Activated T-cell treated with anti-CD3 and anti-CD28 coated beads, Interleukin-2, amount 50 U/mL, for 4 hours (primary cell): ENCODE measurements at places on chromosomes 1 and 21. TPM values are rescaled to one million over a fixed set of nuclear protein-coding genes. Genes with fewer than 3 reads are reported as not detected.

GRCh38 chr1:5756434-5757186, 235.6 kb downstream of the NPHP4 start:
- DNase-seq, result no peak

DNA sequence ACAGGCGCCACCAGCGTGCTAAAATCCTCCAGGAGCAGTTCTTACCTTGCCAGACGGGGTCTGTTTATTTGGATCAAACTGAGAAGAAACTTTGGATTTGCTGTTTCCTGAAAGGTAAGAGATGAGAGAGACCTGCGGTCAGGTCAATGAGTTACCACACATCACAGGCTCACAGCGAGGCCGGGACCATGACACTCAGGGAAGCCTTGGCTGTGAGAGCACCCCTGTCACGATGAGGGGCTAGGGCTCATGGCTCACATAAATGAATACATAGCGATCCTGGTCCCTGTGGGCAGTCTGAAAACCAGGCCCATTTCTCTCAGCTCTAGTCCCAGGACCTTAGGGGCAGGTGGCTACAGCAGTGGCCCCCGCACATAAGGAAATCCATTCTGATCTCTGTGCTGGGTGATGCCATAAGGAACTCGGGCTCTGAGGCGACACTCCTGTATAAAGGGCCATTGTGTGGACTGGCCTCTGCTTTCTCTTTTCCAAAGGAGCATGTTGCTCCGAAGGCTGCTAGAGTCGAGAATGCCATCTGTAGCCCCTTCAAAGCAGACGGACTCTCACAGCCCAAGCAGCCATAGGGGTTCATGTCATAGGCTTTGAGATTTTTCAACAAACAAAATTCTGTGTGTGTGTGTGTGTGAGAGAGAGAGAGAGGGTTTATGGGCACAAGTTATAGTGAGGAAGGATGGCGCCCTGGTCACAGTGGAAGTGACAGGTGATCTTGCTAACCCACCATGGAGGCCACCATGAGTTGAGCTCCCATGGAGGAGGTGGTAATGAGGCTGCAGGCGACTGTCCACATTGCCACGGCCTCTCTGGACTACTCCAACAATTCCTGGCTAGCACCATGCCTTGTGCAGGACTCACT, 9.0 kb upstream of the SRM start:
- DNase-seq, result no peak

GRCh38 chr21:44434936-44435635, 20.2 kb upstream of the LRRC3 start:
- no peak for DNase-seq

TTC34 gene
- total RNA-seq, result 0.60 TPM

DNA sequence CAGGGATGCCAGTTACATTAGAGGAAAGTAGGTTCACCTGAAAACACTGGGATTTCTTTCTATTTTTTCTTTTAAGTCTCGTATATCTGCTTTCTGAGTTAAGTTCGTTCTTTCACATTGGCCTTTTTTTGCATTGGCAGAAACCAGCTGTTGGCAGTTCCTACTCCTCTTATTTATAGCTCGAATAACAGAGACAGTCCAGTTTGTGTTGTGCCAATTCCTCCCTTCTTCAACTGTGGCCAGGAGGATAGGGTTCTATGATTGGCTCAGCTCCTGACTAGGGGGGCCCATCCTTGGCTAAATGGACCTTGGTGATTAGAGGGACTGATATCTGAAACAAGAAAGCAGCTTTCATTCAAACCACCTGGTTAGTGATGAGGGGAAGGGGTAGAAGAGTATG, 115.8 kb downstream of the RPS6KC1 start:
- no peak for DNase-seq

DNA sequence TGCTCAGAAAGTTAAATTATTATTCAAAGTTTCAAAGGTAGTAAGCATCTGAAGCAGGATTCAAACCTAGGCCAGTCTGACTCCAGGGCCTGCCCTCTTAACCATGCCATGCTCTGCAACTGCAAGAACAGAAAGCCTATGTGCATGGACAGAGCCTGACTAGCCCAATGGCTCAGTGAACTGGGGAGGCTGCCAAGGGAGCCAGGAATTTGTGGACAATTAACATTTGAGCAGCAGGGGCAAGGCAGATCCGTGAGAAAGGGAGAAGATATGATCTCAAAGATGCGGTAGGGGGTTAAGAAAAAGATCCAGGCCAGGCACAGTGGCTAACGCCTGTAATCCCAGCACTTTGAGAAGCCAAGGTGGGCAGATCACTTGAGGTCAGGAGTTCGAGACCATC, 6.5 kb upstream of the ATP1A4 start:
- no peak for DNase-seq

B3GALT5 gene
- 0.03 TPM for total RNA-seq

- no peak for DNase-seq
Observed at GRCh38 chr1:208791456-208791855, 547.3 kb upstream of the PLXNA2 start.

- no peak for DNase-seq
Observed at GRCh38 chr1:244349103-244349531, 102.6 kb downstream of the ADSS2 start.

- no peak for DNase-seq
Observed at GRCh38 chr21:46639489-46640386, 4.3 kb downstream of the PRMT2 start.

IL12RB2 gene
- 75.9 TPM for total RNA-seq

- no peak for DNase-seq
Observed at GRCh38 chr1:247212627-247213617, 41.1 kb upstream of the ZNF124 start.

DNA sequence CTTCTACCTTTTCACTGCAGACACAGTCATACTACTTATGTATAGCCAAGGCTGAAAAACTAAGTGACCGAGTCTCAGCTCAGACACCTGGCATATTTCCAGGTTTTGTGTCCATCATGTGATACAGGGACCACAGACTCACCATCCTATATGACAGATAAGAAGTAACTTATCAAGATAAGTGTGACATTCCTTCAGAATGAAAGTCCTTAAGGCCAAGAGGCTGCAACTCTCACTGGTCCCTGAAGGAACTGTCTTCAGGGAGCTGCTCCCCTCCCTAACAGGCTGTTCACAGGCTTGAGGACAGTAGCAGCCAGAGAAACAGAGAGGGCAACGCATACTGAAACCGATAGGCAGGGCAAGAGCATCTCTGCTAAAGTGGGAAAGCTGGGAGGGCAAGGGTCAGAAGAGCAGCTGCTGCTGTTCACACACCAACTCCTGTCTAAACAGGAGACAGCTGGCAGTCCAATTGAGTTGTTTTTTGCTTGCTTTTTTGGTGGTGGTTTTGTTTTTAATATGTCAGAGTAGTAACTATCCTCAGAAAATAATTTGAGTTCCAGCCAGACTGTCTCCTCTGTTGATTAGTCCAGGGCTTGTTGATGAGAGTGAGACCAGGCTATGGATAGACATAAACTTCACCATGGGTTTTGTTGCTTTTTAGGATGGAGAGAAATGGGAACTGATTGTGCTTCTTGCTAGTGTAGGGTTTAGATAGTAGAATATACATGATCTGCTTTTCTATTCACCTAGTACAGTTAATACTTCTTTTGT, 67.7 kb downstream of the MACF1 start:
- no peak for DNase-seq
